Dermis microvascular lymphatic vessel endothelial cell (primary cell): ENCODE measurements at places on chromosomes 3 and 15.

GRCh38 chr3:171028025-171028778 is 1.7 kb upstream of the SLC2A2 start:
- DNase-seq: peak; percentile 54

GRCh38 chr3:74643636-74644035 is 29.2 kb upstream of the CNTN3 start:
- DNase-seq: no peak

- DNase-seq: no peak
Observed at GRCh38 chr3:158961911-158962310, 160.1 kb downstream of the MFSD1 start.

DNA sequence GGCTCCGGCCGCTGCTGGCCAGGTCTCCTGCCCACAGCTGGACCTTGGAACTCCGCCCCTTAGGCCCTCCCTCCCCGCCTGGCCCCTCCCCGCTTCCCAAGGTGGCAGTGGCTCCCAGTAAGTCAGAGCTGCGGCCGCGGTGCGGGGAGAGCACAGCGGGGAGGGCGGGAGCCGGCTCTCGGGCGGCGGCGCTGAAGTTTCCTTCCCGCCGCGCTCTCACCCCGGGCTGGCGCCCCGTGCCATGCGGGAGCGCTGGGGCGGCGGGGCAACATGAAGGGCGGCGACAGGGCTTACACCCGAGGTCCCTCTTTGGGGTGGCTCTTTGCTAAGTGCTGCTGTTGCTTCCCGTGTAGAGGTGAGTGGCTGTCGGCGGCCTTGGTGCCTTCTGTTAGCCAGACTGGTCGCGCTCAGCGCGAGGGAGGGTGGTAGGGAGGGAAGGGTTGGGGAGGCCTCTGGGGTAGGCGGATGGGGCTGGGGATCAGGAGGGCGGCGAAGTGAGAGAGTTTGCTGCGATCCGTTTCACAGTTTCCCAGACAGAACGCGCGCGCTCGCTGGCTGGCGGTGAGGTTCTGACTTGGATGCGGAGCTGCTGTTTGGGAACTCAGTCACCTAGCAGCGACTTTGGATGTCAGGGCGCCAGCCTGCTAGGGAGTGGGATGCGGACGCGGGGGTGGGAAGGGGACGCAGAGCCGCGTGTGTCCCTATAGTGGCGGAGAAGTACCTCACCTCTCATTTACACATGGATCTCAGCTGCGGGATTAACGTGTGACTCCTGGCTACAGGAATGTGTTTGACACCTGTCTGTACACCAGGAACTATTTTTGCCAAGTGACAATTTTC is 145.5 kb upstream of the UMPS start:
- peak; percentile 66 for DNase-seq
